Neural progenitor cell (in vitro differentiated cells): ENCODE measurements at places on chromosomes 4 and X. TPM values are rescaled to one million over a fixed set of nuclear protein-coding genes. Genes with fewer than 3 reads are reported as not detected.

DNA sequence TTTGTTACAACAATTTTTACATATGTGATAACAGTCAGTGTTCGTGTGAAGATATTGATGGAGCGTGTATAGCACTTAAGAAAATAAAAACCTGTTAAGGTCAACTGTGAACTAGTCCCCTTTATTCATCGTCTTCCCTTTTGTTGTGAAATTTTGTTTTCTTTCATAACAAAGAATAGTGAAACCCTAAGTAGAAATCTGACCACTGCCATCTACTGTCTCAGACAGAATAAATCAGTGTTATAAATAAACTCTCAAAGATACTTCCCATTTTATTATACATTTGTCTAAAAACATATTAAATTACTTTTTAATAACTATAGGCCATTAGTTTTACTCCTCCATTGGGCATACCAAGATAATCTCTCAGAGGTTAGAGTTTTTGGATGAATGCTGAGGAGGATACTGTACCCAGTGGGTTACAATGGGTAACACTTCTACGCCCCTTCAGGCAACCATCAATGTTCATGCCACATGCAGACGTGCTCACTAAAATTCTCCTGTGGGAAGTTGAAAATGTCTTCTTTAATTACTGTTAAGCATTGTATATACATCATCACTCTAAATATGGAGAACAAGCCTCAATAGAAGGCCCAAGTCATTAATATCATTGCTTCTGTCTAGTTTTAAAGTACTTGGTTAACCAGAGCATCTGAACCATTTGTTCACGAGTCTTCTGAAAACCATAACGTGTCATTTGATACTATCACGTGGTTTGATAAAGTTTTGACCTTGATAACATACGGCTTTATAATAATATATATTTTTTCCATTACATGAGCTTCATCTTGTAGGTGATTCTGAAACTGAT, 171.2 kb downstream of the TMA16 start:
- H3K4me1 ChIP-seq = no peaks in the 10 kb centered on the region
- H3K4me3 ChIP-seq = no peak overlapping the region
- no peaks in the 10 kb centered on the region for H3K27me3 ChIP-seq
- H3K27ac ChIP-seq = no peak overlapping the region

DNA sequence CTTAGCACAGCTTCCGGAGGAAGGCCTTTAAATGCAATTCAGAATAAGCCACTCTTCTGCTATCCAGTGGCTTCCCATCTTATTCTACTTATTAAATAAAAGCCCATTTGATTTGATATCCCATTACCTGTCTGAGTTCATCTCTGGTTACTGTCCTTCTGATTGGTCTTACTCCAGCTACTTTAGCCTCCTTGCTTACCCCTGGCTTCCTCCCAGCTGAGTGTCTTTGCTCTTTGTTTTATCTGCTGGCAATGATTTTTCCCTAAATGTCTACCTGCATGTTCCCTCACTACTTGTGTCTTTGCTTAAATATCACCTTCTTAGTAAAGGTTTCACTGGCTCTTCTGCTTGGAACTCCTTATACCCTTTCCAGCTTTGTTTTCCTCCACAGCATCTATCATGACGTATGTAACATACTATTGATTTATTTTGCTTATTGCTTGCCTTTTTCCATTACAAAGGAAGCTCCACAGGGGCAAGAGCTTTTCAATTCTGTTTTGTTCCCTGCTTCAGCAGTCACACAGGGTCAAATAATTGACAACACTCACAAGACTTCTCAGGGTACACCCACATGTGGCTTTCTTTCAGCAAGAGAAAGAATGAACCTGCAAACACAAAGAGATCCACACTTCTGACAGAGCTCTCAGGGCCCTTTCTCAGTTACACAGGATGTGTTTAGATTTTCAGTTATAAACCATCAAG, 63.8 kb downstream of the TBC1D19 start:
- H3K4me1 ChIP-seq = peaks cover 5% of the 10 kb centered on the region
- no peak overlapping the region for H3K4me3 ChIP-seq
- no peaks in the 10 kb centered on the region for H3K36me3 ChIP-seq

The SSX1 gene
- total RNA-seq = not detected in 2 replicates

The XK gene
- 1.0 and 1.3 TPM in 2 replicates for total RNA-seq
